EH (cell line): ENCODE measurements at places on chromosomes 6 and 20.

DNA sequence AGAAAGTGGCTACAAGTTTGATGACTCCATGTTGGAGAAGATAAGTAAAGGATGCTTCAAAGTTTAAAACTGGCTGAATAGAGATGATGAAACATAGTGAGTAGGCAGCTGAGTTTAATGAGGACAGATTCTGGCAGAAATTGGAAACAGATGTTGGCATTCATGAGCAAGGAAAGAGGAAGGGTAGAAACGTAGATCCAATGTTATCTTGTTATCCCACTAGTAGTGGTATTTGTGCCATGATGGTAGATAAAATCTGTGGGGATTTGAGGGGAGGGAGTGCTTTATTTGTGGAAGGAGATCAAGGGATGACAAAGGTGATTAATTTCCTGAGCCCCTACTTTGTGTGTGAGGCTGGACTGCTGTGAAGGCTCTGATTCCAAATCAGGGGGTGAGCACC, 69.5 kb downstream of the MRAP2 start:
- DNase-seq, result peak; percentile 75

- no peak for DNase-seq
Measured at GRCh38 chr6:107646176-107646575, 156.3 kb downstream of the SOBP start.

- DNase-seq, result no peak
Measured at GRCh38 chr6:42401613-42401951, 50.1 kb downstream of the TRERF1 start.

- peak; percentile 83 for DNase-seq
Measured at GRCh38 chr20:56429502-56429901, 17.4 kb downstream of the CASS4 start.

- DNase-seq, result no peak
Measured at GRCh38 chr6:158471339-158471738, 88.6 kb upstream of the TMEM181 start.

- no peak for DNase-seq
Measured at GRCh38 chr6:11011787-11012234, 32.3 kb downstream of the ELOVL2 start.

DNA sequence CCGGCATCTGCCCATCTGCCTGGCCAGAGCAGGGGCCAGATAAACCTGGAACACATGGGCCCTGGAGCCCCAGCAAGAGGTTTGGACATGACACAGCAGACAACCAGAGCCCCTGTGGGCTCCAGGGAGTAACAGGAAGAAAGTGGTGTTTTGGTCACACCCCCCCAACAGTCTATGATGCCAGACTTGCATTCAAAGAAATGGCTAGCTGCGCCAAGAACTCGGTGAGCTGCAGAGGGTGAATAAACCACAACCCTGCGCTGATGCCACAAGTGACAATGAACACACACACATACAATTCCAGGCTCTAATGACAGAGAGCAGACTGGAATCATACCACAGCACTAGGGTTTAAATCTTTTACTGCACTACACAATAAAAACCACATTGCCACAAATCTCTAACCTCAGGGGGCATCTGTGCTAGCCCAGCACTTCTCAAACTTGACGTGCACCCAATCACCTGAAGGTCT, 34.0 kb downstream of the TRERF1 start:
- peak; percentile 30 for DNase-seq

DNA sequence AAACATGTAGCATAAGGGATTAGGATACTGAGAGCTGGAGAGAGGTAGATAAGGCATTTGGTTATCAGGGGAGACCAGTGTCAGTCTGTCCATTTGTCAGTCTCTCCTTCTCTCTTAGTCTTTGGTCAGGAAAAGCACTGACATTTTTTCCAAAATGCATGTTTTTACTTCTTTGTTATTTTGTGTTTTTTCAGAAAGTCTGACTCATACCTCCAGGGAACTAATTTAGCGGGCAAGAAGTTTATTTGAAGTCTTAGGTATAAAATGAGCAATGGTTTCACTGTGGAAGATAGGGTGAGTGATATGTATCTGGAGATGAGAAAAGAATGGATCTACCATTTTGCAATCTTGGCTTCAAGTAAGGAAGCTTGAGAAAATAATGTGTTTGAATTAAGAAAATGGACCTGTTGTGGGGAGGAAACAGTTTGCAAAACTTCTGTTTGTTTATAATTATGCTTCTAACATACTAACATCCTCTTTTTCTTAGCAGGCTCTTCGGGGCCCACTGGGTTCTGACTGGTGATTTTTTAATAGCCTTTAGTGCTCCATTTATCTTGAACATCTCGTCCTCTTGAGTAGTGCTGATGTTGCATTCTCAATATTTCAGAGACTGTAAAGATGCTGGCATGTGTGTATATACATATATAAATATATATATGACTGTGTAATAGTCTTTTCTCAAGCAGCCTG, 66.9 kb upstream of the FABP7 start:
- DNase-seq, result peak; percentile 19

GRCh38 chr6:169172946-169173345, 80.7 kb downstream of the THBS2 start:
- peak; percentile 33 for DNase-seq

DNA sequence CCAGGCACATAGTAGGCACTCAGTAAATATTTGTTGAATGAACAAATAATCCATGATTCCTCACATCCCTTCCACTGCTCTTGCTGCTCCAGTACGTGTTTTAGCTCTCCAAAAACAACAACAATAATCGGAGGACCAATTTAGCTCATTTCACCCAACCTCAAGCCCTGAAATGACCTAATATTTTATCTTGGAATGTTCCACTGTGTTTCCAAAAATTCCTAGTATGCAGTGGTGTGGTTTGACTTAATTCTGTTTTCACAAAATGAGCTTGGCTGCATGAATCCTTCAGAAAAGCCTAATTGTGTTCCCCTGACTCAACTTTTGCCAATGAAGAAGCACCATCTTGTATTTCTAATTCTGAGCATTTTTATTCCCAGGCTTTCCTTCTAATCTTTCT, 168.0 kb upstream of the PHACTR1 start:
- DNase-seq, result peak; percentile 95
